ENCODE measurements at places on chromosomes 12 and 14. TPM values are rescaled to one million over a fixed set of nuclear protein-coding genes. Genes with fewer than 3 reads are reported as not detected.

DNA sequence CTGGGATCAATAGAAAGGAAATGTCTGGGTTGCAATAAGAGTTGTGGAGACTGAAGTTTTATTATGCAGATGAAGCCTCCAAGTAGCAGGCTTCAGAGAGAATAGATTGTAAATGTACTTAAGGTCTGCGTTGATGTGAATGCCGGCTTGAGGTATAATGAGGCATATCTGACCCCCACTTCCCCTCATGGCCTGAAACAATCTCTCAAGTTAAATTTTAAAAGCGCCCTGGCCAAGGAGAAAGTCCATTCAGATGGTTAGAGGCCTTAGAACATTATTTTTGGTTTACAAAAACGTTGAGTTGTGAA lies 28.3 kb upstream of the HIGD1C start:
- DNase-seq, result no peak

The IL26 gene
- not detected for total RNA-seq

DNA sequence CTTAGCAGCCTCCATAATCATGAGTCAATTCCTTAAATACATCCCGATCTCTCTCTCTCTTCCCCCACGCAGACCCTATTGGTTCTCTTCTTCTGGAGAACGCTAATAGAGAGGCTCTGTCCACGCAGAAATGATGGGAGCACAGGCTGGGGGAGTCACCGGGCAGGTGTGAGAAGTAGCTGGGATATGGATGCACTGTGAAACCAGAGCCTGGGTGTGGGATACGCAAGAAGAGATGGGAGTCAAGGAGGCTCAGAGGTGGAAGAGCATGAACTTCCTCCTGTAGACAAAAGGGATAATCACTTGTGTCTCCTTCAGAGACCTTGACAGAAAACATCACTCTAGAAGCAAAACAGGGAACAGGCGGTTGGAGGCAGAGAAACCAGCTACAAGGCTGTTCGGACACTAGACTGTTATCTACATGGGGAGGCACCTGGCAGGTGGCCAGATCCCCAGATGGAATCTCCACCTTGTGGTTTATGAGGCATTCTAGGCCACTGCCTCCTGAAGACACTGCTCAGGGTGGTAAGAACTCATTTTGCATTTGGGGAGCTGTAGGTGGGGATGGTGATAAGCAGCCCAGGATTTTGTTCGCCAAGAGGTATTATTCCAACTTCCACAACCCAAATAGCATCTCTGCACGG lies 7.2 kb upstream of the SELPLG start:
- DNase-seq, result peak; percentile 89

DNA sequence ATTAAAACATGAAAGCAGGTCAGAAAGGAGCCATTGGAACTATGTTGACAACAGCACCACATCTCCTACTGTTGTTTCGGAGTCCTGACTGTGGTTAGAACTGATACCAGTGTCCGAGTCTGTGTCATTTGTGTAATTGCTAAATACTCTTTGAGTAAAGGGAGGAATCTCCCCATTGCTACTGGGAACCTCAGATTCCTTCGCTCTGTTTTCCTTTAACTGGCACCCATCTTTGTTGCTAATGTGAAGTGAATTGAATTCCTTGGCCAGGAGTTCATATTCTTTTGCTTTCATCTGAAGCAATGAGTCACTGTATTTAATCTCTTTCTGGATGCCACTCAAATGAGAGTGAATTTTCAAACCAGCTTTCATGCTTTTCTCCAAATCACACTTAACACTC lies 31.5 kb downstream of the RASSF9 start:
- DNase-seq, result no peak

The KRT75 gene
- not detected for total RNA-seq

The BHLHE41 gene
- total RNA-seq, result not detected

DNA sequence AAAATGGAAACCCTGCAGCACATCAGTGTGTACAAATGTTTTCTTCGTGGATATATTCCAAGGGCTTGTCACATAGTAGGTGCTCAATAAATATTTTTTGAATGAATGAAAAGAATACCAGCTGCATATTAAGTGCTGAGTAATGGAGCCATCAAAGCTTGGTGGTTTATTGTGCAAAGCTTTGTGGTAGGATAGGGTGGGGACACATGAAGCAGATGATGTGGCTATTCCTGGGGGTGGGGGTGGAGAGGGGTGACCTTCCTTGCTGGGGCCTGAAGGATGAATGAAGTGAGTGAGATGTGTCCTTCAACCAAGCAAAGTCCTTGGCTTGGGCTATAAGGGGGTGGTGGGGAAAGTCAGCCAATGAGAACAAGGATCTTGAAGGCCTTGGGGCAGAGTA lies 4.3 kb upstream of the KRT81 start:
- no peak for DNase-seq

The SLC35E3 gene
- total RNA-seq, result 66.6 TPM

DNA sequence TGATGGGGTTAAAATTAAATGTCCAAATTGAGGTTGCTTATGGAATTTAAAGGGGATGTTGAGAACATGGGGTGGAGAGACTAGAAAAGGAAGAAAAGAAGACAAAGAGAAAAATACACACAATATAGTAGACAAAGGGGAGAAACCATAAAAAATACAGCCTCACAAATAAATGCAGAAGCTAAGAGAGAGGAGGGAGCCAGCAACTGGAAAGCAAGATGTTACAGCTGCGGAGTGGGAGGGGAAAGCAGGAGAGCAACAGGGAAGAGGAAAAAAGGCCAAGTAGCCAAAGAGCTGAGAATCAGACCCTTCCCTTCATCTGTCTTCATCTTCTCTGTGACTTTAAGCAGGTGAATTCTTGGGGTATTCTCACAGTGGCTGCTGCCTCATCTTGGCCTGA lies 39.7 kb upstream of the SMUG1 start:
- DNase-seq, result no peak
